ENCODE measurements at places on chromosomes 11 and 22.

DNA sequence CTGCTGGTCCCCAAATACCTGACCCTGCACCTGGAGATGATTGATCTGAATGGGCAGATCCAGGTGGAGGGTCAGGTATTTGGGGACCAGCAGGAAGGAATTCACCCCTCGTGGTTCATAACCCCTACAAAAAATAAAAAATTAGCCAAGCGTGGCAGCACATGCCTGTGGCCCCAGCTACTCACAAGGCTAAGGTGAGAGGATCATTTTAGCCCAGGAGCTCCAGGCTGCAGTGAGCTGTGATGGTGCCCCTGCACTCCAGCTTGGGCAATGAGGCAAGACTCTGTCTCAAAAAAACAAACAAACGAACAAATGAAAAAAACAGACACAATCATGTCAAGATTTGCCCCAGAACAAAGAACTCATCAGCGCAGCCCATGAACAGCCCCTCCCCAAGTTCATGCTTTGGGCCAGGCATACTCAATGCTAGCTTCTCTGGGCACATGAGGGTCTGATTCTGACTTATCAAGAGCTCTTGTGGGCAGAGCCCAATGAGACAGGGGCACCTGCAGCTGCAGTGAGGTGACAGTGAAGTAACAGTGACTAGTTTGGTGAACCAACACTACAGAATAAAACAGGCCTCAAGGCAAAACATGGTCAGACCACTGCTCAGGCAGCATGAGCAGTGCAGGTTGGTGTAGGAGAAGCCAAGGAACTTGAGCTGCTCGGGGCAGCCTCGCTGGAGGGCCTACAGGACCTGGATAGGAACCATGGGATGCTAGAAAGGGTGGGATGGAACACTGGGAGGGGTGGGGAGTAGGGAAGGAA, 10.2 kb upstream of the FCHSD2 start:
- DNase-seq: no peak

DNA sequence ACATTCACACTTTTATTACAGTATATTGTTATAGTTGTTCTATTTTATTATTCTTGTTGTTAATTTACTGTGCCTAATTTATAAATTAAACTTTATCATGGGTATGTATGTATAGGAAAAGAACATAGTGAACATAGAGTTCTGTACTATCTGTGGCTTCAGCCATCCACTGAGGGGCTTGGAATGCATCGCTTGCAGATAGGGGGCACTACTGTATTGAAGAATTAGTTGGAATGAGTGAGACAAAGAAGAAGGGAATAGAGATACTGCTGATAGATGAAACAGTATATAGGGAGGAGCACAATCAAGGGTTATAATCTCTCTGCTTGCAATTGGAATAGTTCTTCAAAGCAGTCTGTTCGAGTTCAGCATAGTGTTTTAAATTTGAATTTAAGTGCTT, 432.2 kb downstream of the RAB38 start:
- DNase-seq: no peak

DNA sequence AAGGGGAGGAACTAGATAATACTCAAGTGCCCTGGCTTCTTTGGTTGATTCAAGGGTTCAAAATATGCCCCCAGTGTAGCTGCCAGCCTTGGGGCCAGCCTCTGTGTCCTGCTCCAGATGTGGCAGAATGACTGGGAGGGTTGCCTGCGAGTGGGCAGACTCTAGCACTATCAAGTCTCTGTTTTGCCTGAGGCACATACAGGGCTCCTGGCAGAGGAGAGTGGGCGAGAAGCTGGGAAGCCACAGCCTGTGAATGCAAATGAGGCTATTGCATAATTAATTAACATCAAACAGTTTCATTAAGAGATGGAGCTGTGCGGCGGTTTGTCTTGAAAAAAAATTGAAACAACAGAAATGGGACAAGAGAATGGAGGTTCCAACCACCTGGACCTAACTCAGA, 50.8 kb downstream of the BUD13 start:
- no peak for DNase-seq

DNA sequence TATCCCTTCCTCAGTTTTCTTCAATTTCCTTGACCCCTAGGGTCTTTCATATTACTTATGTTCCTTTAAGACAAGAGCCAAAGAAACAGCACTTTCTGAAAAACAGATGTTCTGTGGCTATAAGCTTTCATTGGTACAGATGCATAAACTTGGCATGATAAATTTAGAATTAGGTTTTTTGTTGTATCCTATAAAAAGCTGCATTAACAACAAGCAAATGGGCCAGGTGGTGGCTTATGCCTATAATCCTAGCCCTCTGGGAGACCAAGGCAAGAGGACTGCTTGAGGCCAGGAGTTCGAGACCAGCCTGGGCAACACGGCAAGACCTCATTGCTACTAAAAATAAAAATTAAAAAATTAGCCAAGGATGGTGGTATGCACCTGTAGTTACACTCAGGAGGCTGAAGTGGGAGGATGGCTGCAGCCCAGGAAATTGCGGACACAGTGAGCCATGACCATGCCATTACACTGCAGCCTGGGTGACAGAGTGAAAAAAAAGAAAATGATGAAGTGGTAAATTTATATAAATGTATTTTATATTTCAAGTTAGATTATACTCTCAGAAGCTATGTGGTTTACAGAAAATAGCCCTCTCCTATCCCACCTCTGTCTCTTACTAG, 18.3 kb downstream of the KMT5B start:
- DNase-seq: no peak

DNA sequence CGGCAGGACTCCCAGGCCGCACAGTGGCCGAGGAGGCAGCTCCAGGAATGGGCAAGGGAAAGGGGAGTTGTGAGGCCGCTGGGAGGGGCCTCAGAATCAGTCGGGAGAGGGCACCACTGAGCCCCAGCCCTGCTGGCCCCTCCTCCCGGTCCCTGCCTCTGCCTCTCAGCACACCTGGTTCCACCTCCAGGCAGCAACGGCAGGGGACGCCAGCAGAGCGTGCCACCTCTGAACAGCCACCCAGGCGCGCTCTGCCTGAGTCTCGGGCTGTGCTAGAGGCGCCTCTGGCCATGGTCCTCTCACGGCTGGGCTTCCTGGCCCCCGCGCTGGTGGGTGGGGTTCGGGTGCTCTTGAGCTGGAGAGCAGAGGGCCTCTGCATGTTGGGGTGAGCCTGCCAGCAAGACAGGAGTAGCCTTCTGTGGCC, 33.0 kb downstream of the MOB2 start:
- DNase-seq: no peak

- DNase-seq: no peak
Measured at GRCh38 chr11:85759915-85760314, 51.0 kb downstream of the SYTL2 start.

- DNase-seq: no peak
Measured at GRCh38 chr11:16859651-16860050, 121.2 kb downstream of the C11orf58 start.

DNA sequence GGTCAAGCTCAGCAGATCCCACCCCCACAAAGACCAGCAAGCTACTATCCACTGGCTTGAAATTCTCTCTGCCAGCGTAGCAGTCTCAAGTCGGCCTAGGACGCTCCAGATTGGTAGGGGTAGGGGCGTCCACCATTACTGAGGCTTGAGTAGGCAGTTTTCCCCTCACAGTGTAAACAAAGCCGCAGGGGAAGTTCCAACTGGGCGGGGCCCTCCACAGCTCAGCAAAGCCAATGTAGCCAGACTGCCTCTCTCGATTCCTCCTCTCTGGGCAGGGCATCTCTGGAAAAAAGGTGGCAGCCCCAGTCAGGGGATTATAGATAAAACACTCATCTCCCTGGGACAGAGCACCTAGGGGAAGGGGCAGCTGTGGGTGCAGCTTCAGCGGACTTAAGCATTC, 1064.9 kb upstream of the TENM4 start:
- no peak for DNase-seq
